ENCODE measurements at places on chromosomes 13 and 19.

- DNase-seq = no peak
Measured at GRCh38 chr19:39124136-39124764, 1.3 kb upstream of the PAK4 start.

DNA sequence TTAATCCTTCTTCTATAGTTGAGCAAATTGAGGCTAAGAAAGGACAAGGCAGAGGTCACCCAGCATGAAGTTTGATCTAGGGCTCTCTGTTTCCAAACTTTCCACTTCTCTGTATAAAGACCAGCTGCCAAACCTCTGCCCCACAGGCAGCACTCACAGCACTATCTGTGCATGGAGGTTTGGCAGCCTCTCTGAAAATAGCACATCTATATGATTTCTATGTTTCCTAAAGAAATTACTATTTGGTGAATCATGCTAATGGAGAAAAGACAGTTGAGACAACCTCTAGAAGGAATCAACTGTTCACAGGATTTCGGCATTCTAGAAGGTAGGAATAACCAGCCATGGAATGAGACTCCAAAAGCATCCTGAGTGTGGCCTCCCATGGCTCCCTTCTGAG, 554.5 kb downstream of the IRS2 start:
- no peak for DNase-seq

DNA sequence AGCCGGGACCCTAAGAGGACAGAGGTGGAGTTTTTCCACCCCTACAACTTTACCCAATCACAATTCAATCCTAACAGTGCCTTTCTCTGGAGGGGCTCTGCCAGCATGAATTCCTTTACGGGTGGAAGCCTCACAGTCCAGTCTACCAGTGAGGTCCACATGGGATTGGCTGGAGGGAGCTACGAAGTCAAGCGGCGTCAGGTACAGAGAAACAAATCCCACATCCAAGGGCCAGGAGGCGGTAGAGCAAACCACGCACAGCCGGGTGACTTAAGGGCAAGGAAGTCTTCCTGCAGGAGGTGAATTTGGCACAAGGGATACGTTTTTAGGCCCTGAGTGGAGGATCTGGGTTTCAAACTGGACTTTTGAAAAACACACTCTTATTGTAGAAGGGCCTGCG, 199.6 kb downstream of the UQCRFS1 start:
- DNase-seq = no peak

GRCh38 chr13:109241160-109241559, 545.2 kb downstream of the IRS2 start:
- DNase-seq = no peak

DNA sequence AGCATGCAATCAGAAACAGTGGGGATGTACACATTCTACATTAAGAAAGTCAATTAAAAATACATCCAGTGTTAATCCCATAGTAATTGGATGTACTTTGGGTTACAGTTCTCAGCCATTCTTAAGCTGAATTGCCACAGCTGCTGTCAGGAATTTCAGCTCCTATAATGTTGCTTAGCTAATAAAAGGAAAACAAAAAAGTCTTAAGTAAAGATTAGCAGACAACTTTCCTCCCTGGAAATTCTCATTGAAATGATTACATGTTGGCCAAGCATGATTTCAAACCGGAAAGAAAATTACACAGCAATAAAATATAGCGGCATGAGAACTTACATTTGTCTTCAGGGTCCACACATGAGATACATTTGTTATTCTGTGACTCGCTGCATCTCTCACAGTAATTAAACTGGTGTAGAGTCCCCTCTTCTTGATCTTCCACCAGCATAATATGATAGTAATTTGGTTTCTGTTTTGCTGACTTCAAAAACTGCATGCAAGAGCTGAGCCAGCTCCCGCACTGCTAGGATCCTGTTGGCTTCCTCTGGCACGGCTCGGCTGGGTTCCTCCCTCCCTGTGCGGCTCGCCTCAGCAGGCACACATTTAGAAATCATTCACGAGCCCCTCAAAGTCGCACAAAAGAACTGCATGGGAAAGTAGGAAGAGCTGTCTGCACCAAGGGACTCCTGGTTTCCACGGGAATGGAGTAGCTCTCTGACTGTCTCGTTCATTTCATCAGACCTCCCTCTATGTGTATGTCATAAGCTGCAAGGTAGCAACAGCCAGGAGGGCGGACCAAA, at the start of gene HTR2A:
Gene HTR2A (minus strand): TSS at position 713 of the 797 bp plus-strand sequence. CDS start 1,147 bp downstream, outside the sequence.
- DNase-seq = no peak
